ENCODE measurements at places on chromosomes 3 and 15.
A peak's percentile ranks its signal among the peaks of the same experiment; 100 is the strongest.

DNA sequence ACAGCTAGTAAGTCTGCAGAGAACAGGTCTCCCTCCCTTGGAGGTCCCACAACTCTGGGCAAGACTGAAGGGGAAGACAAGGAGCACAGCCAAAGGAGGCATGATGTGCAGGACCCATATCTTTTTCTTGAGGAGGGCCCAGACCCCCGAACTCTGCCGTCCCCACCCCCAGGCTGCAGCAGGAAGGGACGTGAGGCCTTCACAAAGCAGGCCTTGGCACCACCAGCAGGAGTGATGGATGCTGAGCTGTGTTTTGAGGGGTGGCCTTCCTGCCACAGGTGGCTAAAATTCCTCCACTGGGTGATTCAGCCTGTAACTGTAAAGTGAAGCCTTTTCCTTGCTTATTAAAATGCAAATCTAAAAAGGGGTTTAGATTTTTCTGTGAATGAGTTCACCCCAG, 8.6 kb downstream of the PLA2G4D start:
- no peak for DNase-seq

- no peak for DNase-seq
Observed at GRCh38 chr3:46604127-46604526, 8.2 kb upstream of the FAM240A start.

- no peak for DNase-seq
Observed at GRCh38 chr3:17847156-17847555, 104.7 kb upstream of the TBC1D5 start.

GRCh38 chr3:2958551-2958950, 151.6 kb downstream of the IL5RA start:
- DNase-seq, result no peak

DNA sequence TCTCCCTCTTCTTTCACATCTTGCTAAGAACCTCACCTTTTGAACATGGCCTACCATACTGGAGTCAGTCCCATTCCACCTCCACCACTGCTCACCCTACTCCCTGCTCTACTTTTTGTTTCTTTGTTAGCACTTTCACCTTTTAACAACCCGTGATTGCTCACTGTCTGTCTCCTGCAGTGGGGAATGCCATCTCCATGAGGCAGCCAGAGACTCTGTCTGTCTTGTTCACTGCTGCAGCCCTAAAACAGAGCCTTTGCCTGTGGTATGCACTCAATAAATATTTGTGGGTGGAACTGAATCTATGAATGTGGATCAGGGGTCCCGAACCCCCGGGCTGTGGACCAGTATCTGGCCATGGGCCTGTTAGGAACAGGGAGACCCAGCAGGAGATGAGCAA, 16.5 kb upstream of the TLE3 start:
- DNase-seq, result no peak

DNA sequence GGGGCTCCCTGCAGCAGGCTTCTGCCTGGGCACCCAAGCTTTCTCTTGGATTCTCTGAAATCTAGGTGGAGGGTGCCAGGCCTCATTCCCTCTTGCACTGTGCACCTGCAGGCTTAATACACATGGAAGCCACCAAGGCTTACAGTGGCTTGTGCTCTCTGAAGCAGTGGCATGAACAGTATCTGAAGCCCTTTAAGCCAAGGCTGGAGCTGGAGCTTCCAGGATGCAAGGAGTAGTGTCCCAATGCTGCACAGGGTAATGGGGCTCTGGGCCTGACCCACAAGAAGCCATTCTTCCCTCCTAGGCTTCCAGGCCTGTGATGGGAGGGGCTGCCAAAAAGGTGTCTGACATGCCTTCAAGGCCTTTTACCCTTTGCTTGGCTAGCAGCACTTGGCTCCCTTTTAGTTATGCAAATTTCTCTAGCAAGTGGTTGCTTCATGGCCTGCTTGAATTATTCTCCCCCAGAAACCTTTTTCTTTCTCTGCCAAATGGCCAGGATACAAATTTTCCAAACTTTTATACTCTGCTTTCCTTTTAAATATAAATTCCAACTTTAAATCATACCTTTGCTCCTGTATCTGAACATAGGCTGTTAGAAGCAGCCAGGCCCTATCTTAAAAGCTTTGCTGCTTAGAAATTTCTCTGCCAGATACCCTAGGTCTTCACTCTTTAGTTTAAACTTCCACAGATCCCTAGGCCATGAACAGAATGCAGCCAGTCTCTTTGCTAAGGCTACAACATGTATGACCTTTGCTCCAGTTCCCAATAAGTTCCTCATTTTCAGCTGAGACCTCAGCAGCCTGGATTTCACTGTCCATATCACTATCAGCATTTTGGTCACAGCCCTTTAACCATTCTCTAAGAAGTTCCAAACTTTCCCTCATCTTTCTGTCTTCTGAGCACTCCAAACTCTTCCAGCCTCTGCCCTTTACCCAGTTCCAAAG, 201.1 kb upstream of the LRRFIP2 start:
- no peak for DNase-seq

DNA sequence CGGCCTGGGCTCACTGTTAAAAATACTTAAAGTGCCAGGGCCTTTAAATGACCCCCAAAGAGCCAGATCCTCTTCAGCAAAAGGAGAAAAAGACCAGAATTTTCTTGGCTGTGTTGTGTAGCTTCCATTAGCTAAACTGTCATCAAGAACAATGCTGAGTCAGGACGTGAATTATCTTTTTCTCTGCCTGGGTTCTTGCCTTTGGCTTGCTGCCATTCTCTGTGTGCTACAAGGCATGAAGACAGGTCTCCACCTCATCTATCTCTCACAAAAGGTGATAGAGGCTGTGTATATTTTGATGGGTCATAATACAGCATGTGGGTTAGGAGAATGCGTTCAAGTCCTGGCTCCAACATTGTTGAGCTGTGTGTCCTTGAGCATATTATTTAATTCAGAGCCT, 52.4 kb upstream of the SELENOK start:
- DNase-seq, result peak; percentile 27

DNA sequence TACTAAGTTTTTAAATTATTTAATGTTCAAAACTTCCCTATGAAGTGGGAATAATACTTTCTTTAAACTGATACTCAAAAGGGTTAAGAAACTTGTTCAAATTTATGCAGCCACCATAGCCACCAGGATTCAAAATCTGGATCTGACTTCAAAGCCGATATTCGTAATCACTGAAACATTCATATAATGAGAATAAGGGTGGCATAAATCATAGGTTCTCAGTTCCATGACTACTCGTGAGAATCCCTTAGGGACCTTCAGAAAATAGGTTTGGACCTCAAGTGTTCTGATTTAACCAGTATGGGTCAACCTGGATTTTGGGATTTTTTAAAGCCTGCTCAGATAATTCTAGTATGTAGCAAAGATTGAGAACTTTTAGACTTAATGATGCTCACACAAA, 160.6 kb downstream of the RBMS3 start:
- DNase-seq, result no peak

DNA sequence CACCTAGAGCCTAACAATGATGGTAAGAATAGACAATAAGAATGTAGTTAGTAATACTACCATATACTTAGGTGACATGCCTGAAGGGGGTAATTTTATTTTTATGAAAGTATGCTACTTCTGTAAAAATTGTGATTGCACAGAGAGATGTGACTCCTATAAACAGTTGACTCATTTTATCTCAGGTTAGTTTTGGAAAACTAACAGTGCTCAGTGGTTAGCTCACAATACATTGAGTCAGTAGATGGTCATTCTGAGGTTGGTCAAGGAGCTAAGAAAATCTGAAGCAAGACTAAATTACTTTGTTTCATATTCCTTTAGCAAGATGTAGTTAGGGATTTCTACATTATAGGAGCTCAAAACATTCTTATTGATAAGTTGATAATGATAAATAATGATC, 271.0 kb downstream of the EDEM1 start:
- no peak for DNase-seq

DNA sequence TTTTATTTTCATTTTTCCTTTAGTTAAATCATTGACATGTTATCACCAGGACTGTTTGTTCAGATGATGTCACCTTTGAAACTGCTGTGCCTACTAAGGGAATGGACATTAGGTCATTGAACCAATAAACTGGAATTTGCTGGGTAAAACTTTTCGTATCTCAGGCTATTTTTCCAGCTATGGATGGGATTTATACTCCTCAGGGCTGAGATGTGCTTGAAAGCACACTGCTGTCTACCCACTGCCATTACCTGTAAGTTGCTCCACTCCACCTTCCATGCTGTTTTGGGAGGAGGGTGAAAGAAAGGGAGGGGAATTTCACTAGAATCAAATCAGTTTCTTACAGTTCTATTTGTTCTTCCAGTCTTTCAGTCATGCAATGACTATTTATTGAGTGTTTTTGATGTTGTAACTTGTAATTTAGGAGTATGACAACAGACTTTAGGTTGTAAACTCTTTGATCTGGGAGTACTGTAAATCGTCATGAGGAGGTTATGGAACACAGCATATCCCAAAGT, 11.3 kb downstream of the EHD4 start:
- no peak for DNase-seq

DNA sequence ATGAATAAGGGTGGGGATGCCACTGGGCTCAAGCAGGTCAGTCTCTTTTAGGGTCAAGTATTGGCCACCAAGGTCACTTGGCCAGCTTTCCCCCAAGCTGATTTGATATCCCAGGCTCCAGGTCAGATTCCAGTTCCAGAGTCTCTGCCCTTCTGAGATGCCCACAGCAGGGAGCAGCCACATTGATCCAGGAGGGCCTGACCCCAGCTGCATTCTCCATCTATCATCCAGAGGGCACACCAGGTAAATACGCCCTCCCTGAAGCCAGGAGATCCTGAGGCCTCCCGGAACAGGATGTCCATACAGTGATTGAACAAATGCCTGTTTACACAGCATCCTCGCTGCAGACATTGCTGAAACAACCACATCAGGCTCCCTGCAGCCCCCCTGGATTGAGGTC, 264.6 kb upstream of the TLE3 start:
- no peak for DNase-seq

- no peak for DNase-seq
Observed at GRCh38 chr3:151491525-151491924, 30.7 kb upstream of the IGSF10 start.

DNA sequence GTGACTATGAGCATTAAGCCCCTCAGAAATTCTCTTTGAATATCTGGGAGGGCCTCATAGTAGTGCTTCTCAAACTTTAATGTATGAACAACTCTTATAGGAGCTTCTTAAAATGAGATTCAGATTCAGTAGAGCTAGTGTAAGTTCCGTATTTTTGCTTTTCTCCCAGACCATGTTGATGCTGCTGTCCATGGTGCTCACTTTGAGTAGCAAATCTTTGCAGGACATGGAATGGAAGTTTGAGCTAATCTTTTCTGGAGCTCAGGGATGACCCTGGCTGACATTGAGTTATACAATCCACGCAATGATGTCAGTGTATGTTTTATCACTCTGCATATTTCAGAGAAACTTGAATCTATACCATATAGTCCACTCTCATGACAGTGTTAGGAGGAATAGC, 134.2 kb downstream of the OTOL1 start:
- no peak for DNase-seq

GRCh38 chr3:111200027-111200426, 128.4 kb downstream of the NECTIN3 start:
- DNase-seq, result no peak

DNA sequence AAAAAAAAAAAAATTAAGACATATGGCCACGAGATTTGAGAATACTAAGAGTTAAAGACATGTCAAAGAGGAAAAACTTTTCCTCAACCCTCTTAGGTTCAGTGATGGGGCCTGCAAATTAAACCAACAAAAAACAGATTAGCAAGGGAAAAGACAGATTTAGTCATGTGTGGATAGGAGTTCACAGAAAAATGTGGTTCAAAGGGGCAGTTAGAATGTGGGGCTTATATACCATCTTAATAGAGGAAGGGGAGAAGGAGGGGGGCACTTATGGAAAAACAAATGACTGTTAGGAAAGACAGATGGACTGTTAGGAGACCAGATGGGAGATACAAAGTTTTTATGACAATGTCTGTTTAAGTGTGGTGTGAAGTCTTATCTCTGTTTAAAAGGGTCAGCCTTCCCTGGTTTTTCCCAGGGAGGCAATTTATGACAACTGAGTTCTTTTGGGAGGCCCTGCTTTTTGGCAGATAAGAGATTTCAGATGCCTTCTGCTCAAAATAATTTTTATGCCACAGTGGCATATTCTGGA, 68.7 kb upstream of the FURIN start:
- no peak for DNase-seq

- DNase-seq, result no peak
Observed at GRCh38 chr15:45326741-45327140, 51.6 kb downstream of the GATM start.

DNA sequence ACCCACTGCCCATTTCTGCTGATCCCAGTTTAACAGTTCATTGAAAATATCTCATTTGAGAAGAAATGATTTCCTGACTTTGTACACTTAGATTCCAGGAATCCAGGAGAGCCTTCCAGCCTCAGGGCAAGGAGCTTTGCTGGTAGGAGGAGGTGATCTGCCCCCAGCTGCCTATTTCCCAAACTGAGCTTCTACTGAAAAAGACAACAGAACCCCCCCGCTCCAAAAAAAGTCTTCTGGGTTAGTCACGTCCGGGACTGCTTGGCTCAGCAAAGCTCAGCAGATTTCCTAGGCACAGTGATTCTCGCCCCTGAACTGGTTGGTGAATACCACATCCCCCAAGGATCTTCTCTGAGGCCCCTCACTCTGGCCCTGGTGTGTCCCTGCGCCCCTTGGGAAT, 13.1 kb downstream of the SLC6A6 start:
- no peak for DNase-seq
